ENCODE measurements at places on chromosomes 1 and 21. TPM values are rescaled to one million over a fixed set of nuclear protein-coding genes. Genes with fewer than 3 reads are reported as not detected.

- DNase-seq: no peak
Measured at GRCh38 chr21:35275776-35276175, 226.7 kb upstream of the RUNX1 start.

- no peak for DNase-seq
Measured at GRCh38 chr1:165543532-165544438, at the start of gene LRRC52. Gene LRRC52, plus strand, starts transcription at chr1:165544000. Its CDS starts 297 bp downstream, at chr1:165544297.

Gene TMEM234
- 13.5 TPM for total RNA-seq

DNA sequence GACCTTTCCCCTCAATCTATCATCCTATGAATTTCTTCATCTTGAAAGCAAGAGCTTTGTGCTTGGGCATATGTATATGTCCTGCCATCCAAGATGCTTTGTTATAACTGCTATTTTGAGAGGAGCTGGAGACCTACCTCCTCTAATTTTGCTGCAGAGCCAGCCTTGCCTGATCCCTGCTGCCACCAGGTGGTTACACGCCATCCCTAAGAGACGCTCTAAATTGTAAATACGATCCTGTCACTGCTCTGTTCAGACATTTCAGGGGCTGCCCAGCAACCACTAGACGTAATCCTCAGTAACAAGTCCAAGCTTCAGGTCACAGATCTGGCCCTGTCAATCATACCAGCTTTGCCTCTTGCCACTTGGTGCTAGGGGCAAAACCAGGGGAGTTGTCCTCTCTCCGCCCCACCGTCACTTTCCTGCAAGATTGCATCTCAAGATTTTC is 32.9 kb downstream of the GPA33 start:
- peak; percentile 64 for DNase-seq

Gene NEXN
- total RNA-seq: 36.0 TPM

- no peak for DNase-seq
Measured at GRCh38 chr1:213337025-213337678, 286.1 kb downstream of the RPS6KC1 start.

GRCh38 chr21:37461479-37461878 is 94.9 kb downstream of the DYRK1A start:
- DNase-seq: no peak

Gene ASTN1
- 0.06 TPM for total RNA-seq

DNA sequence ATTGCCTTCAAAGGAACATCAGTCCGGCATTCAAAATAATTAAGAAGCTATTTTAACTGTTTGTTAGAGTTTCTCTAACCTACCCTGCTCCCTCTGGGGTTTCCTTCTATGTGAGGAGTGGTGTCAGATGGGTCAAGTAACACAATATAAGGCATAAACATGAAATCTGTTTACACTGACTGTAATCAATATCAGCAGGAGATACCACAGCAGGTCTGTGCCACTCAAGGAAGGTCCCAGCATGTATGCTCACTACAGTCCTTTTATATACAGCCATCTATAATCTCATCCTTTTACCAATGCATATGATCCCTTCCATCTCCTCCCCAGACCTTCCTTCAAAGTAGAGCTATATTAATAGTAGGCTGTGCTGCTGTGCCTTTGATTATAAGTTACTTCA is 25.4 kb downstream of the EEIG2 start:
- DNase-seq: no peak

DNA sequence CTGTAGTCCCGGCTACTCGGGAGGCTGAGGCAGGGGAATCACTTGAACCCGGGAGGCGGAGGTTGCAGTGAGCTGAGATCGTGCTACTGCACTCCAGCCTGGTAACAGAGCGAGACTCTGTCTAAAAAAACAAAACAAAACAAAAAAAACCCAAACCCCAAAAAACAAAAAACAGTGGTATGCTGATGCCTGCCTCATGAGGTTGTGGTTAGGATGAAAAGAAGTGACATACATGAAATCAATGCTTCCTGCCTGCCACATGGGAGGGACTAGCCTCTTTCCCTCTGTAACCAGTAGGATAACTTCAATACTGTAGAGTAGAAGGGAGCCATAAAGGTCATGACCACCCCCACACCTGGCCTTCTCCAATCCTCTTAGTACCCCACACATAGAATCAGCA is 55.2 kb downstream of the TENT5C start:
- DNase-seq: no peak

GRCh38 chr1:35470977-35471613 is 86.1 kb downstream of the KIAA0319L start:
- no peak for DNase-seq

Gene NES
- 169 TPM for total RNA-seq

GRCh38 chr1:40039245-40039756 is 1.2 kb upstream of the CAP1 start:
- no peak for DNase-seq

- peak; percentile 46 for DNase-seq
Measured at GRCh38 chr1:115641762-115642167, at the start of gene VANGL1. Gene VANGL1, plus strand, starts transcription at chr1:115641970. Its CDS starts 9,444 bp downstream, at chr1:115651414.

GRCh38 chr1:153932156-153933131 is 9.7 kb upstream of the GATAD2B start:
- DNase-seq: no peak

DNA sequence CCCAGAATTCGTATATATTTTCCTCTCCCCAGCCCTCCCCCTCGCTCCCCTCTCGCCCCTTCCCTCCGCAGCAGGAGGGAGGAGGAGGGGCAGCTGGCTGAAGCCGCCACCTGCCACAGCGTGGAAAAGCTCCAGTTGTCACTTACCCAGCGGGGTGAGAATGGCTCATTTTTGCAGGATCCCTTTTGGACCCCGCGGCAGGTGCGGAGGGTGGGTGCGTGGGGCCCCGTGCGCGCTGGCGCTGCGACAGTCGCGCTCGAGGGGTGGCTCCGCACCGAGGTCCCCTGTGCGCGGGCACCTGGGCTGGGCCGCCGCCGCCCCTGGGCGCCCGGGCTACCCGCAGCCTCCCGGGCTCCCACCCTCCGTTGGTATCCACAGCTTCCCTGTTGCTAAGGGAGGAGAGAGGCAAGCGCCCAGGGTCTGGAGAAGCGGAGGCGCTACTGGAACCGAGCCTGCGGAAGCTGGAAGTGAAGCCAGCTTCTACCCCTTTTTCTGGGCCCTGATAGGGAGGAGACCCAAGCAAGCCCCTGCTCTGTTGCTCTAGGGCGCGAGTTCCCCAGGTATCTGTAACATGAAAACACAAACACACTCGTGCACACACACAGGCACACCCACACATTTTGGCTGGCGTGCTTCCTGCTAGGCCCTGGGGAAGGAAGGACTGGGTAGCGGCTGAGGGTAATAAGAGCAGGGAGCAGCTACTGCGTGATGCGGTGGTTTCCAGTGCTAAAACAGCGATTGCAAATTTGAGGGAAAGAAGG is at the start of gene ERICH3:
Gene ERICH3, minus strand, starts transcription at position 442 of the 761 bp plus-strand sequence. Its CDS starts 273 bp downstream, at position 169.
- no peak for DNase-seq

DNA sequence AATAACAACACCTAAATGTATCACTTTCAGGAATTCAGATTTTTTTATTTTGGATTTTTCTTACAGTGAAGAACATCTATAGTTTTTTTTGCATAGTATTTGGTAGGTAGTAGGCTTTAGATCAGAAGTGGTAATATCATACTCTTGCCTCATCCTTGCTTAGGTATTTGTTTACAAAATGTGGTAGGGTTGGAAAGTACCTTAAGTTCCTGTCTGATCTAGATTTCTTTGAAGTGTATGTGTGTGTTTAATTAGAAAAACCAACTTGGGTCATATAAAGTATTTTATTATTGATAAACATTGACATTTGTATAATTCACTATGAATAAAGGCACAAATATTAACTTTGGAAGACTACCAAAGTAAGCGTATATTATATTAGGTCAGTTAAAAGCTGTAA is 85.3 kb upstream of the GPR88 start:
- DNase-seq: no peak

DNA sequence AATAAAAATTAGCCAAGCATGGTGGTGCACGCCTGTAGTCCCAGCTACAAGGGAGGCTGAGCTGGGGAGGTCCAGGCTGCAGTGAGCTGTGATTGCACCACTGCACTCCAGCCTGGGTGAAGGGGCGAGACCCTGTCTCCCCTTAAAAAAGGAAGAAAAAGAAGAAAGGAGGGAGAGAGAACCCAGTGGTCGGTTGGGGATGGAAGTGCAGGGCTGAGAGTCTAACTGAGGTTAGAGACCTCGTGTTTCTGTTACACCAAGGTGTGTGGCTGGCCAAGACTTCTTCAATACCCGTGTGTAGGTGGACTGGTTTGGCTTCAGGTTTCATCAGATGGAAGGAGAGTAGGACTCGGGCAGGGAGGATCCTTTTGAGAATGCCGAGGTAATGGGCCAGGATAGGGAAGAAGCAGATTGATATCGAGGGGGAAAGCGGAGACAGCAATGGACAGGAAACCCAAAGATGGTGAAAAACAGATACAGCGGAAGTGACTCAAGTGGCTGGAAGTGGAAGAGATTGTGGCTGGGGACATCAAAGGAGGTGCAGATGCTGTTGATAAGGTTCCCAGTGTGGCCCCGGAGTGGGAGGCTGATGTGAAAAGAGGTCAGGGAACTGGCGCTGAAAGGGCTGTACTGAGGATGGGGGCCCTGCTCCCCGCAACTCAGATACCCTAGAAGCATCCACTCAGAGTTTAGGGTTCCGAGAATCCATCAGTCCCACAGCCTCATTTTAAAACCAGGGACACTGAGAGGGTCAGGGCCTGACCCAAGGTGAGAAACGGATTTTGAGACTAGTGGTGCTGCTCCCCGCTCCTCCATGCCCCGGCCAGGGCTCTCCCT is 681 bp upstream of the UBXN10 start:
- no peak for DNase-seq

DNA sequence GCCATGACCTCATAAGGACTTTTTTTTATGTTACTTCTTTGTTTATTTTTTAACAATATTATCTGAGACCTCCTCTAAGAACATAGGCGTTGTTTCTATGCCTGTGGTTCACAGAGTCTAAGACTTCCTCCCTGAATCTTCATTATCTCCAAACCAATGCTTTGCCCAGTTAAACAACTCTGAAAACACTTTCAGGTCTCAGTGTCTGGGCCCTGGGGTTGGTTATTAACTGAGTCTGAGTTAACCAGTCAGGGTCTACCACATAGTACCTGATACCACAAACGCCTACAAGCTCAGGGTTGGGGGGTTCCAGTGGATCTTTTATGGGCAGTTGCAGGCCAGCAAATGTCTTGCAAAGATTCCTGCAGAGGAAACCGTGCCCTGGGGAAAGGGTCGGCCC is 138.2 kb downstream of the AJAP1 start:
- DNase-seq: no peak

- DNase-seq: peak; percentile 93
Measured at GRCh38 chr1:108016451-108016920, 51.5 kb upstream of the VAV3 start.

DNA sequence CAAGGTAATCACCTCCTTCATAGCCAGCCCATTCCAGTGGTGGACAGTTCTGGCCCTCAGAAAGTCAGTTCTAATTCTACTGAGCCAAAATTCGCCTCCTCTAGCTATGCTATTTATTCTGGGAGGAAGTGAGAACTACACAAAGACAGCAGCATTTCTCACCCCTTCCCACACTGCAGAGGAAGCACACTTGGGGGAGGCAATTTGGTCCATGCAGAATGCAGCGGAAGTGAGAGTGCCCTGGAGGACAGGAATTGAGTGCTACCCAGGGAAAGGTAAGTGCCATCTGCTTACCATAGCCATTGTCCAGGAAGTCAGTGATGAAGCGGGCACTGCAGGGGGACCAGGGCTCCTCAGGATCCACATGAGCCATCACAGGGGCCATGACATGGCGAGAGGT is 3.7 kb downstream of the ADAMTS4 start:
- DNase-seq: no peak

DNA sequence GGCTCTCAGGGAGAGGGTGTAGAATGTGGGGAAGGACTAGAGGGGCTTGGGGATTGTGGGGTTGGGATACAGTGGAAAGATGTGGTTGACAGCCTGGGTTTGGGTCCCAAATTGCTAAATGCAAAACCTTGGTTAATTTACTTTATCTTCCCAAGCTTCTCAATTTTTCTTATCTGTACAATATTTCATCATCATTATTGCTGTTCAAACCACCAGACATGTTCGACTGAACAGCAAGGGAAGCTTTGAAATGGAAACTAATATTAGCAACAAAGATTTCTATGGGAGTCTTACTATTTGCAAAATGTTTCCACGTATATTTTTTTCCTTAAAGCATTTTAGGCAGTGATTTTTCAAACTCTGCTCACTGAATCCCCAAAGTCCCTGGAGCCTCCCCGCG is 67.0 kb upstream of the KAZN start:
- no peak for DNase-seq

GRCh38 chr1:74426208-74426937 is 86.0 kb downstream of the LRRC53 start:
- no peak for DNase-seq

Gene BCL2L15
- 0.13 TPM for total RNA-seq

DNA sequence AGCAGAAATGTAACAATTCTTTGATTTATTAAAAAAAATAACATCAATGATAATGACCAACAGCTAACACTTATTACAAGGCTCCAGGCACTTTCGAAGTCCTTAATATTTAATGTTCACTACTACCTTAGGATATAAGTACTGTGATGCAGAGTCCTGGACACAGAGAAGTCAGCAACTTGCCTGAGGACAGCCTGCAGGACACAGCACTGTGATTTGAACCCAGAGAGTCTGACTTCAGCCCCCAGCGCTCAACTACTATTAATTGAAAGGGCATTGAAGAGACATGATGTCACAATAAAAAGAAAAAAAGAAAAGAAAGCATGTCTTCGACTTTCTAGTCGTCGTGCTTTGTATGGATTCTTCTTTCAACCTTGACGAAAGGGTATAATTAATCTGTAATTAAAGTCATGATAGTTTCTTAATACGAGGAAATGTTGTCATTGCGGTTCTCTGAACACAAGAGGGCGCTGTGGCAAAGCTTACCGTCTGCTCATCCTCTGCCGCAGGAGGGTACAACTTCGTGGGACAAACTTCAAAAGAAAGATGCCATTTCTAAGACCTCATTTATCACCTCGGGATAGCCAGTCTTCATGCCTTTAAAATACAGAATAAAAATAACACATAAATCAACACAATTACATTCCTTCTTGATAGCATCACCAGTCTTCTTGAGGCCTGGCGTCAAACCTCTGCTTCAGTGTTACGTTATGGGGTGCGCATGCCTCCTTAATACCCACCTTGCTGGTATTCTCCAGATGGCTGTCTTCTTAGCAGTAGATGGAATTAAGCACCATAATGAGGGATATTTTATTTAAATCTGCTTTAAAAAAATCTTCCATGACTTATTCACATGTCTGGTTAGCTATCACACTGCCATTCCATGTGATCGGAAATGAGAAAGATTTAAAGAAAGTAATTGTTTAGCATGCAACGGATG is 240.1 kb downstream of the DISC1 start:
- DNase-seq: peak; percentile 61
